ENCODE measurements at places on chromosomes 2 and 18.

- no peak for DNase-seq
Measured at GRCh38 chr18:80124131-80124530, 15.1 kb downstream of the ADNP2 start.

GRCh38 chr2:111235192-111236015, 114.7 kb downstream of the BCL2L11 start:
- no peak for DNase-seq

DNA sequence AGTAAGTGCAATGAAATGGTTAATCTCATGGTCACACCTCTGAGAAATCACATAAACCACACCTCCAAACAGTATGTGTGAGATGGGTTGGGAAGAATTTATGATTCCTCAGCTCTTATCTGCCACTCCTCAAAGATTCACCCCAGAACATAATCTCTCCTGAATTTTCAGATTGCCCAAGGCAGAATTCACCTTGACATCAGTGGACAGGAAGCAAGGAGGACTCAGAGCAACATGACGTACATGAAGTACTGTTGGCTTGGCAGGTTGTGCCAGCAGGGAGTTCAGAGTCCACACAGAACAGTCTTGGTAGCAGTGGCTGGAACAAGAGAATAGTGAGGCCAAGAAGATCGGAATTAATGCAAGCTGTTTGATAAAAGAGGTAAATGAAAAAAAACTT, 31.7 kb upstream of the CYBRD1 start:
- no peak for DNase-seq

- no peak for DNase-seq
Measured at GRCh38 chr2:223725986-223726970, 111.1 kb downstream of the AP1S3 start.

DNA sequence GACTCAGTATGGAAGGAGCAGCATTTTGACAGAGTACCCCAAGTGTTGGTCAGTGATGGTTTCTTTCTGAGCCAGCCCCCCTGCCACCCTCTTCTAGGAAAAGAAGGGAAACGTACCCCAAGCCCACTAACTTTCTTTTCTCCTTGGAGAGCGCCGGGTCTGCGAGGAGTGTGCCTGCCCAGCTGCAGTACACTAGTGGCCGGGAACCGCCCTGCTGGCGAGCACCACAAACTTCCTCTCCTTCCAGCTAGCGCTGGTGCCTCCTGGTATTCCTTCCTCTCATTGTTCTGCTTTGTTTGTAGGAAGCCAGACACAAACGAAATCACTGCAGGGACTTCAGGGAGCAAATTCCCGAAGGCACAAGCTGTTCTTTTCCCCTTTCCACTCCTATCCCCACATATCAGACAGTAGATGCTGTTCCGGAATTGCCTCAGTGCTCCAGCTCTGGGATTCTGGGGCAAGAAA, 1.8 kb downstream of the CCDC85A start:
- no peak for DNase-seq

- DNase-seq: no peak
Measured at GRCh38 chr18:76524900-76525698, 30.1 kb upstream of the ZNF516 start.

- DNase-seq: no peak
Measured at GRCh38 chr2:27427863-27428212, 593 bp upstream of the NRBP1 start.
